Activated CD8-positive, alpha-beta T cell treated with anti-CD3 and anti-CD28 coated beads, Interleukin-2, amount 10 ng/mL, durations not matched to agents 7 days and 5 days (primary cell): ENCODE measurements at places on chromosomes 16 and 17. TPM values are rescaled to one million over a fixed set of nuclear protein-coding genes. Genes with fewer than 3 reads are reported as not detected.

The KCNJ16 gene
- total RNA-seq: not detected

The RNF222 gene
- 0.29 TPM for total RNA-seq

The AOC3 gene
- total RNA-seq: 1.0 TPM

The FOXN1 gene
- total RNA-seq: not detected

The ATP2A3 gene
- 354 TPM for total RNA-seq

The KRTAP3-2 gene
- total RNA-seq: not detected

The ASGR2 gene
- not detected for total RNA-seq

DNA sequence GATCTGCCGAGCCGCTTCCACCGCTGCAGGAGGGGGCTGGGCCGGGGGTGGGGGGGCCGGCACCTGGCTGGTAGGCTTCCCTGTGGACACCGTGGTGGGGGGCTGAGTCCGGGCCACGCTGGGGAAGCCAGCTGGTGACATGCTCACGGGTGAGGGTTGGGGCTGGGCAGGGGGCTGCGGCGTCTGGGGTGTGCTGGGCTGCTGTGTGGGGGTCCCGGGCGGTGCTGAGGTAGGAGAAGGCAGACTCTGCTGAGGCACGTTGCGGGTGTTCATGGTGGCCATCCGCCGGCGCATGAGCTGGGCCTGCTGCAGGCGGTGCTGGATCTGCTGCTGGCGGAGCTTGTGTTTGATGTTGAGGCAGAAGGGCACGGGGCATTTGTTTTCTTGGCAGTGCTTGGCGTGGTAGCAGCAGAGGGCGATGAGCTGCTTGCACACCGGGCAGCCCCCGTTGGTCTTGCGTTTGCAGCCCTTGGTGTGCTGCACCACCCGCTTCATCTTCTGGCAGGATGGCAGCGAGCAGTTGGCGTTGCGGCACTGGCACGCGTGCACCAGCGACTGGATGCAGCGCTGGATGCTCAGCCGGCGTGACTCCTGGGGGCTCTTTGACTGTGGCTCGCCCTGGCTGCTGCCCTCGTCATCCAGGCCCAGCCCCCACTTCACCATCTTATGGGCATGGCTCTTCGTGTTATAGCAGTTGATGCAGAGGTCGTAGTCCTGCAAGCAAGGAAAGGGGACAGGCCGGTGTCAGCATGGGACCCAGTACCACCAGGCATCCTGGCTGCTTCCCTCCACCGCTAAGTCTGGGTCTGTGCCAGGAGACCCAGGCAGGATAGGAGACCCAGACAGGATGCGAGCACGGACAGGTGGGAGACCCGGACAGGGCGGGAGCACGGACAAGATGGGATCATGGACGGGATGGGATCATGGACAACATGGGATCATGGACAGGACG lies 12.1 kb upstream of the TRAP1 start:
- DNase-seq: no peak

GRCh38 chr17:51736356-51736755 lies 422.2 kb downstream of the CA10 start:
- DNase-seq: no peak

DNA sequence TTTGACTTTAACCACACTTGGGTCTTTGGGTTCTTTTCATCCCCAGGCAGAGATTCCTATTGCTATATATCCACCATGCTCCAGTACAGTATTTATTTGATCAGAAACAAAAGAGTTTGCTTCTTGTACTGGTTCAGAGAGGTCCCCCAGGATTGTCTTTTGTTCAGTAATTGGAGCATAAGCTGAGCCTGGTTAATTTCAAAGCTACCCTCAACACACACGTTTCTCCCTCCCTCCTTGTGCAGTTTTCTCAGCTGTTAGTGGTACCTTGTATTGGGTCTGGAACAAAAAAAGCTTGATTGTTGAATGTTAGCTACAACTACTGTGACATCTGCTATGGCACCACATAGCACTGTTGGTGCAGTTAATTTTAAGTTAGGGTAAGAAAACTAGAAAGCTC lies 50.0 kb downstream of the NUP93 start:
- no peak for DNase-seq

DNA sequence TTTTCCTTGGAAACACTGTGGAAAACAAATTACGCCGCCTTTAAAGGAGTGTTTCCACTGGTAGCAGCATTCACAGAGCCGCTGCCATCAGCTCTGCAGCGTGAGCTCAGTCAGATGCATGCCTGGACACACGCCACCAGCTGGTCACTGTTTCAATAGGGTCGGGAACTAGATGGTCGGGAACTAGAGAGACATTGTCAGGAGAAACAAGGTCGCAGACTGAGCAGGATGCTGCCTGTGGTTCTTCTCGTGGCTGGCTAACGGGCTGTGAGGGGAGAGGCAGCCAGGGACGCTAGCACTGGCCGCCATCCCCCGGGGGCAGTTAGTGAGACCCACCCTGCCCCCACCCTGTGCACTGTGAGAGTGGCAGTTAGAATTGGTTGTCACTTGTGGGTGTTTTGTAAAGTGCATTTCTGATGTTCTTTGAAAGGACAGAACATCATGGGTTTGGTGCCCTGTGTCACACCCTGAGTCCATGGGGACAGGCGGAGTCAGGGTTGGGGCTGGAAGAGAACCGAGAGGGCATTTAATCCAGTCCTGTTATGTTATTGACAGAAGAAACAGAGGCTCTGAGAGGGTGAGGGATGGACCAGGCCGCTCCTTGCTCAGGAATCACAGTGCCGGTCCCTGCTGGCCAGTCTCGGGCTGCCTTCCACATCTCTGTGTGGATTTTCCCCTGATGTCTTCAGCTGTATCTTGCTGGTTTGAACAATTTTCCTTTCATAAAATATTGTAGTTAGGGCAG lies 86.3 kb downstream of the SPECC1 start:
- no peak for DNase-seq

DNA sequence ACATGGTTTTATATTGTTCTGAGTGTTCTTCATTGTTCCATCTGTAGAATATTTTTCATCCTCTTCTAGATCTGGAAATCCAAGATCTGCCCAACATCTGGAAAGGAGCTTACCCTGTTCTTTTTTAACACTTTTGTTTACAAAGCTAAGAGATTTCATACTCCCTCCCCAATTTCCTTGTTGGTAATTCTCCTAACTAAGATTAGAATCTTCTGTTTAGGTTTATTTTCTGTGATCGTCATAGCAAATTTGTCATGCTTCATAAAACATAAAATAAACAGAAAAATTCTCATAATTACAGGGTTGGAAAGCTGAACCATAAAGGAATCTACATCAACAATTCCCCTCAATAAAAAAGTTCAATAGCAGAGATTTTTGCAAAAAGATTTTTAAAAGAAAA lies 580.3 kb upstream of the CA10 start:
- DNase-seq: no peak

- peak; percentile 43 for DNase-seq
Measured at GRCh38 chr17:46782250-46782953, 36.1 kb downstream of the WNT3 start.

DNA sequence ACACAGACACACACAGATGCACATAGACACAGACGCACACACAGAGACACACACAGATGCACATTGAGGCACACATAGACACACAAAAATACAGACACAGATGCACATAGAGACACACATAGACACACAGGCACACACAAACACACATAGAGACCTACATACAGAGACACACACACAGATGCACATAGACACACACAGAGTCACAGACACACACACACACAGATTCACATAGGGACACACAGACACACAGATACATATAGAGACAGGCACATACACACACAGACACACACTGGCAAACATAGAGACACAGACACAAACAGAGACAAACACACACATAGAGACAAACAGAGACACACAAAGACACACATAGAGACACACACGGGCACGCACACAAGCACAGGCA lies 9.9 kb upstream of the GCGR start:
- no peak for DNase-seq

DNA sequence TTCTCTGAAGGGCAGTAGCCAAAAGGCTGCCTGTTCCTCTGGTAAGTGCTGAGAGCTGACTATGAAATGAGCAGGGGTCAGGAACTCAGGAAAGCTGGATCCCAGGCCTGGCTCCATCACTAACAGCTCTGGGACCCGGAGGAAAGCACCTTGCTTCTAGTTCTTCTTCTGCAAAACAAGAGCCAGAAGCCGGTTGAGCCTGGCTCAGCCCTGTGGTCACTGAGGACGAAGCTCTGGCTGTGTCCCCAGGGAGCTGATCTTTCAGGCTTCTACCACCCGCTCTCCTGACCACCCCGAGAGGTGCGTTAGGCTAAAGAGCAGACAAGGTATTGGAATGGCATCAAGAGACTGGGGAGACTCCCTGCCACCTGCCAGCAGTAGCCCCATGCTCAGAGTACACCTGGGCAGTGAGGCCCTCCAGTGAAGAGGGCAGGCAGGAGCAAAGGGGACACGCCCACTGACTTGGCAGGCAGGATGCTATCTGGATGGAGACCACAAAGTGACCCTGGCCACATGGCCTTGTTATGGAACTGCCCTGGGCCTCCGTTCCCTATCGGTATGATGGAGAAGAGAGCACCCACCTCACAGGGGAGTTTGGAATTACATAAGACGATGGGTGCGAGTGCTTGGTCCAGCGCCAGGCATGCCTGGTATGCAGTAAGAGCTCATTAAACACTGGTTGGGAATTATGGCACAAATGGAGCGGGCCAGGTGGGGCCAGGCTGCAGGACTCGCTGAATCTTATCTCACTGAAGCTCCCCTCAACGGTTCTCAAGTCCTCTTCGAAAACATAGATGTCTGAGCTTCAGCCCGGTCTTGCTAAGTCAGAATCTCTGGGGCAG lies 61.4 kb downstream of the COG7 start:
- DNase-seq: no peak

GRCh38 chr17:48180842-48181629 lies 73.5 kb downstream of the SNX11 start:
- no peak for DNase-seq

GRCh38 chr16:67883146-67883871 lies 1.4 kb upstream of the NRN1L start:
- DNase-seq: no peak

DNA sequence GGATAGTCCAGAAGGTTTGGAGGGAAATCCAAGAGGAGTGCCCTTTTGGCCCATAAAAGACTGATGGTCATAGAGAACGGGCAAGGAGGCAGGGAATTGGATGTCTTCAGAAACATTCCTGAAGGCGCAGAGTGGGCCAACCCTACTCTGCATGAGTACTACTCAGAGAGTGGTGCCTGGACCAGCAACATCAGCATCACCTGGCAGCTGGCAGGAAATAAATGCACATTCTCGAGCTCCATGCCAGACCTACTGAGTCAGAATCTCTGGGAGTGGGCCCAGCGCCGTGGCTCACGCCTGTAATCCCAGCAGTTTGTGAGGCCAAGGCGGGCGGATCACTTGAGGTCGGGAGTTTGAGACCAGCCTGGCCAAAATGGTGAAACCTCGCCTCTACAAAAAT lies 27.1 kb upstream of the SLC39A11 start:
- DNase-seq: no peak

- no peak for DNase-seq
Measured at GRCh38 chr16:73323880-73324279, 276.0 kb upstream of the ZFHX3 start.

- no peak for DNase-seq
Measured at GRCh38 chr17:57976594-57976993, 11.5 kb downstream of the VEZF1 start.

DNA sequence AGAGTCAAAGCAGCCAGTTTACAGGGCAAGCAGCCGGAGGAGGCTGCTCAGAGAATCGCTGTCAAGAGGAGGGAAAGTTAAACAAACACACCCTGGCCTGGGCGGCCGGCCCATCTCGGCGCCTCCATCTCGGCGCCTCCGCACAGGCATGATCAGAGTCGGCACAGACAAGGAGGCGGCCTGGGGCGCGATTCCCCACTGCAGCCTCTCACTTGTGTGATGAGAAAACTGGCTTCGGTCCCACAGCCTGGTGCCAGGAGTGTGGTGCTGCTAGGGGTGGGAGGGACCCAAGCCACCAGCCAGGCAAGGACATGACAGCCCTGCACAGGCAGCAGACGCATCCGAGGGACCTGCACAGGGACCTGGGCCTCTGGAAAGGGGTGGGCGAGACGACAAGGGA lies 17.7 kb downstream of the SLC38A10 start:
- DNase-seq: no peak

DNA sequence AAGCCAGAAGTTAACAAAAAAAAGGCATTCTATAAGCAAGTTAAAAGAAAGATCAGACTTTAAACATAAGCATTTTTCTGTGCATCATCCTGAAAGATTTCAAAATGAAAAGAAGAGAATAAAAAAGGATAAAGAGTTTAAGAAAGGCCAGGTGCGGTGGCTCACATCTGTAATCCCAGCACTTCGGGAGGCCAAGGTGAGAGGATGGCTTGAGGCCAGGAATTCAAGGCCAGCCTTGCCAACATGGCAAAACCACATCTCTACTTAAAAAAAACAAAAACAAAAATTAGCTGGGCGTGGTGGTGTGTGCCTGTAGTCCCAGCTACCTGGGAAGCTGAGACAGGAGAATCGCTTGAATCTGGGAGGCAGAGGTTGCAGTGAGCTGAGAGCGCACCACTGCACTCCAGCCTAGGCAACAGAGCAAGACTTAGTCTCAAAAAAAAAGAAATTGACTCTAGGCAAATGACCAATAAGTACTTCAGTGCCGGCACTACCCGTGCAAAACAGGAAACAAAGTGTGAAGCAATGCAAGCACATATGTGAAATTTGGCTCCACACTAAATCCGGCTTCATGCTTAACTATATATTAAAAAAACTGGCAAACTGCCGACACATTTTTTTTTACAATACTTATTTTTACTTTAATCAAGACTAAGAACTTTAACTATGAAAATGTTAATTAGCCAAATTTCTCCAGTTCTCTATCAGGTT lies 83.2 kb upstream of the C17orf78 start:
- no peak for DNase-seq

DNA sequence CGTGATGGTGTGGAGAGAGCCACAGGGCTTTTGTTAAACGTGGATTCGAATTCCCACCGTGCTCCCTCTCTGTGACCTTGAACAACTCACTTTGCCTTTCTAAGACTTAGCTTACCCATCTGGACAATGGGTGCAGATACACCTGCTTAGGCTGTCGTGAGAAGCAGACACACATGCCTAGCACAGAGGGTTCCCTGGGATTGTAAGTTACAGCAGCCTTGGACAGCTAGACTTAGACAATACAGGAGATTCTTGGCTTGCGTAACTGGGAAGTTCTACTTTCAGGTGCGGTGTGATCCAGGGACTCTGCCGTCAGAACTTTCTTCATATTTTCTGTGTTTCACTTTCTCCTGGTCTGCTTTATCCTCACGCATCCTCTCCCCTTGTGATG lies 127.0 kb downstream of the ABCC1 start:
- no peak for DNase-seq

DNA sequence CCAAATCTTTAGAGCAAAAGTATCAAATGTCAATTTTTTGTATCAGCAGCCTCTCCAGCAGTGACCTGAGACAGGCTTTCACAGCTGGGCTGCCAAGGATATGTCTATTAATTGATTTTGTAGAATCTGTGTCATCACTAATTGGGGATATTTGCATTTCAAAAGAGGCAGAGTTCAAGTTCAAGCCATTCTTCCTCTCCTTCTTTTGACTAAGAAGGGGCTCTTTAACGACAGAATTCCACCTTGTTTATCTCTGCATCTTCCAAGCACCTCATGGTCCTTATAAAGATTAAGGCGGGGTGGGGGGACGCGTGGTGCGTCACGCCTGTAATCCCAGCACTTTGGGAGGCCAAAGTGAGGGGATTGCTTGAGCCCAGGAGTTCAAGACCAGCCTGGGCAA lies 15.2 kb upstream of the BHLHA9 start:
- no peak for DNase-seq

- no peak for DNase-seq
Measured at GRCh38 chr16:20049831-20050230, 23.9 kb downstream of the GPR139 start.

GRCh38 chr16:78004517-78004916 lies 17.8 kb upstream of the CLEC3A start:
- DNase-seq: no peak
